ENCODE measurements at places on chromosomes 1 and 21.
A peak's percentile ranks its signal among the peaks of the same experiment; 100 is the strongest.

GRCh38 chr1:182841368-182841988 is 2.3 kb downstream of the DHX9 start:
- DNase-seq, result peak; percentile 43

- DNase-seq, result no peak
These were observed 41.0 kb downstream of the CEP350 start for GRCh38 chr1:179995576-179995975.

DNA sequence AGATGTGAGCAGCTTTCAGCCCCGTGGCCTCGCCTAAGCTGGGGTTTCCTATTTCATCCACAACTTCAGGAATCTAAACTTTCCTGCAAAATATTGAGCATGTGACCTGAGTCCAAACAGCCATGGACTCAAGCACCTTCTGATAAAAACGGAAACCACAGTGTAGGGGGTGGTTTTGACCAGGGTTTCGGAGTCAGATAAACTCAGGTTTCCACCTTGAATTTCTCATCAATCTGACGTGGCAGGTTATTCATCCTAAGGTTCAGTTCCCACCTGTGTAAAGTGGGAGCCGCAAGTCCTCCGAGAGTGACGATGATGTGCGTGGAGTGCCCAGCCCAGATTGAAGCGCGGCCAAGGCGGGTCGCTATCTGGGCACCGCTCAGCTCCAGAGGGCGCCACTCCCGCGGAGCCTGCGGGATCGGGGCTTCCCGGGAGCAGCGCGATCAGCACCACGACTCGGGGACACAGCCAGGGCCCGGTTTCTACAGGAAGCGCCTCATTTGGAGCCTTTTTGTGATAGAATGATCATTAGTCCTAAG is 871 bp upstream of the ETS2 start:
- DNase-seq, result peak; percentile 38

- peak; percentile 5 for DNase-seq
These were observed 36.8 kb downstream of the KCNAB2 start for GRCh38 chr1:6082430-6082971.

- DNase-seq, result peak; percentile 84
These were observed 16.9 kb downstream of the PSMB4 start for GRCh38 chr1:151416231-151416630.
